ENCODE measurements at places on chromosomes 7 and 10.

GRCh38 chr7:39613577-39613976 lies 9.8 kb upstream of the RALA start:
- DNase-seq = no peak

DNA sequence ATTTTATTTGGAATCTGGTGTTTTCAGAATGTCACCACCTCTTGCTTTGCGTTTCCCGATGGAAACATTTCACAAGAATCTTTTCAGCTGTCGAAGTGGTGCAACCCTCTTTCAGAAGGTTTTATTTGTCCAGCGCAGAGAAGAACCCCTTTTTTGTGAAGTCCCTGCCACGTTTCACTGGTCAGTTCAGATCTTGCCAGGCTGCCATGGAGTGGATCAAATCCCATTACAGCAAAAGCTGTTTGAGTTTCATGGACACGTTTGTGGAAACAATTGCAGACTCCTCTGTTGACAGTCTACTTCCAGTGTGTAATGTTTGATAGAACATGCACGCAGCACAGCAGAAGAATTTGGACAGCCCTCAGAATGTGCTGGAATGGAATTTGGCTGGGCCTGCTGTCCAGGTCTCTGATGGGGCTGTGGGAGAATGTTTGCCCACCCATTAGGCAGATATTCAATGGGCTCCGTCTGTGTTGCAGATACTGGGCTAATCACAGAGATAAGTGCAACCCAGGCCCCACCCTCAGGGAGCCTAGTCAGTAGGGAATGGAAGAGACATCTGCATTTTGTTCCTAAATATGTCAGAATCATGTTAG lies 143.2 kb downstream of the GRK5 start:
- no peak for DNase-seq

- no peak for DNase-seq
Measured at GRCh38 chr10:71250405-71250804, 38.0 kb downstream of the UNC5B start.

DNA sequence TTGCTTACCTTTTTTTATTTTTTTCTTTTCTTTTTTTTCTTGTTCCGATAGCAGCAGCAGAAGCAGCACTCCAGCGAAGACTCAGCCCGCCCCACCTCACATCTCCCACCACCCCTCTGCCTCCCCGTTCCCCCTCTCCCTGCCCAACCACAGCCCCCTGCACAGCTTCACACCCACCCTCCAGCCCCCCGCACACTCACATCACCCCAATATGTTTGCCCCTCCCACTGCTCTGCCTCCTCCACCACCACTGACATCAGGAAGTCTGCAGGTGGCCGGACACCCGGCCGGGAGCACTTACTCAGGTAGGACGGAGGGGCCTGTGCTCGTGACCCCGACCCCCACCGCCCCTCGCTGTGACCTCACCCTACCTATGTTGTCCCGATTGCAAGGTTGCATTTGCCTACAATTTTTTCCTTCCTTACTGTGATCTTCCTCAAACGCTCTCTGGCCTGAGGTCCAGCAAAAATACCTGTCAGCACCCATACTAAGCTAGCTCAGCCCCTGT lies 367.2 kb upstream of the GALNT17 start:
- DNase-seq = no peak

- DNase-seq = no peak
Measured at GRCh38 chr7:40827222-40828085, 692.6 kb downstream of the SUGCT start.

- no peak for DNase-seq
Measured at GRCh38 chr7:157481389-157481788, 144.6 kb downstream of the DNAJB6 start.

- no peak for DNase-seq
Measured at GRCh38 chr10:1654247-1654646, 83.1 kb downstream of the ADARB2 start.

Data from esophagus squamous epithelium (tissue), 5 donors.